ENCODE measurements at places on chromosomes 13 and 19.

DNA sequence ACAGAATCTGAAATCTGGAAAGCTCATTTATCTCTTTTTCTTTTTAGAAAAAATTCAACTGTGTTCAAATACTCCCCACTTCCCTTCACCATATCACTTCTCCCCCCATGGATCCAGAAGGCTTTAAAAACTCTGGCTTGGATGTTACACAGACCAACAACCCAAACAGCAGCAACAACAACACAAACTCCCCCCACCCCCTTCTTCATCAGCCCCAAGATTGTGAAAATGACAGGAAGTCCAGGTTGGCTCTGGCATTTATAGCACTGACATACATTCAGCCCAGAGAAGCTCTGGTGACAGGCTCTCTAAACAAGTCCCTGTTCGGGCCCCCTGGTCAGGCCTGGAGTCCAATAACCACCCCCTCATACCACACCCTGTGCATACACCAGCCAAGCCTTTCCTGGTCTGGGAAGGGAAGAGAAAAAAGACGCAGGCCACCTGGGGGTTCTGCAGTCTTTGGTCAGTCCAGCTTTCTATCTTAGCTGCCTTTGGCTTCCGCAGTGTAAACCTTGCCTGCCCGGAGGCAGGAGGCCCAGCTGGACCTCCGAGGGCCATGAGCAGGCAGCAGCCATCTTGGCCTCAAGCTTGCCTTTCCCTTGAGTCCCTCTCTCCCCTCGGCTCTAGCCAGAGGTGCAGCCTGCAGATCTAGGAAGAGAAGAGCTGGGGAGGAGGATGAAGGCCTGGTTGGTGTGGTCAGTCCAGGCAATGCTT is 6.8 kb downstream of the CDX2 start:
- no peak for DNase-seq

DNA sequence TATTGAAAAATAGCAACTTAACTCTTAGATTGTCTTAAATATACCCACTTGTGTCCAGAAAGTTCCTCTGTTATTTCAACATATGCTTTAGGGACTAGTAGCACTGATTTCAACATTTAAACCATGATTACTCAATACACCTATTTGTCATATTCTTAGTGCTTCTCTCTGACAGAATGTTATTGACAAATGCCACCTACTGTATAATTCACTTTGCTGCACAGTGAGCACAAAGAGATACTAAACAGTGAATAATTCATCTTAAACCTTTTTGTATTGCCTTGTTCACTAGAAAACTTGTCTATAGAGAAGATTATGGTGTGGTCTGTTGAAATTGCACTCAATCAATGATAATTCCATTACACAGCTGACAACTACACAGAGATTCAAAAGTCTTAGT is 692.6 kb downstream of the PCDH17 start:
- no peak for DNase-seq

DNA sequence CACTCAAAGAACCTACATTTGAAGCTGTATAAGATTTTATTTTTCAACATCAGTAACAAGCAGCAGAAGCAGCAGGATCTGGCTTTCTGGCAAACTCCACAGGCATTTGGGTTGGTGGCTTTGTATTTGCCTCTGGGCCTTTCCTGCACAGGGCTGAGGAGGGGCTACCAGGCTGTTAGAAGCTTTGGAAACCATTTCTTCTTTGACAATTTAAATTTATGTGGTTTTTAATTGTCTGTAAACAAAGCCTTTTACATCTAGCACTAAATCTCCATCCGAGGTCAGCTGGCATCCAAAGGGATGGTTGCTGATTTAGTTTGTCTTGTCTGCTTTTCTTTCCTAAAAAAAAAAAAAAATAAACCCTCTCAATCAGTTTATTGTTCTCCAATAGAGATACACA is 127.5 kb upstream of the OBI1 start:
- no peak for DNase-seq

GRCh38 chr13:66803808-66804456 is 426.2 kb downstream of the PCDH9 start:
- DNase-seq, result no peak

GRCh38 chr13:24129914-24130774 is 30.4 kb upstream of the SPATA13 start:
- peak; percentile 89 for DNase-seq

DNA sequence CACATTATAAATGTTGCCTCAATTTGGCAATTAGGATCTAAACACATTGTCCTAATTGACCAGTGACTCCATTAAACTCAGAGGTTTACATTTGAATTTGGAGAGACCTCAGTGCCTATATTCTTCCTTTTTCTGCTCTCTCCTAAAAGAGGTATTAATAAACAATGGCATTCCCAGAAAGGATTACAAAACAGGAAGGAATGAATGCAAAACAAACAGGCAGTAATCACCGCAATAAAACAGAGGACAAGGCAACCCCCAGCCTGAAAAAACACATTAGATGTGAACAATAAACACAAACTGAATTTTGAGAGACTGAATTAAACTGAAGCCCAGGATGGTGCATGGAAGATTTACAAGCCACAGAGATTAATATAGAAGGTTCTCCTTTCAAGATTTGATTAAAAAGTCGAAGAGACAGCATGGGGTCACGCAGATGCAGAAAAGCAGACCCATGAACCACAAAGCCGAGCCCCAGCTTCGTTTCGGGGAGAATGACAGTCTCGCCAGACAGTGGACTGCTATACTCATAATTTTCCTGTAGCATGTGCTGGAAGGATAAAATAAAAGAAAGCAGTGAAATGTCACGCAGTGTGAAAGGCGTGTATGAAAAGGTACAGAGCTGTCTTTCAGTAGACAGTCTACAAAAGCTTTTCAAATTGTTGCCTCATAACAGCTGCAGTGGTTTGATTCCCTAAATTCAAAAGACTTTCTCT is 503.0 kb downstream of the LIG4 start:
- DNase-seq, result peak; percentile 33

DNA sequence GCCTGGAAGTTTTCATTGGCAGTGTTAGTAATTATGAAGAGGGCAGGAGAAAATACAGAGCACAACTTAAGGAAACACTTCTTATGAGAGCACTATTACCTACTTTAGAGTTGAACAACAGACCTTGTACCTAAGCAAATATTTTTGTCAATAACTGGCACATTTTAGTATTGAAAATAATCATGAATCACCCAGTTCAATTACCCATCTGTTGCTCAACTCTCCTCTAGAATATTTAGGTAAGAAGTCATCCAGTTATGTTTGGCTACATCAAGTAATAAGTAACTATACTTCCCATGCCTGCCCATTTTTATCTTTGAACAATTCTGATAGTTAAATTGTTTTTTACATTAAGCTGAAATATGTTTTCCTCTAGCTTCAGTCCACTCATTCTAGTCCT is 893.4 kb downstream of the DIAPH3 start:
- no peak for DNase-seq

DNA sequence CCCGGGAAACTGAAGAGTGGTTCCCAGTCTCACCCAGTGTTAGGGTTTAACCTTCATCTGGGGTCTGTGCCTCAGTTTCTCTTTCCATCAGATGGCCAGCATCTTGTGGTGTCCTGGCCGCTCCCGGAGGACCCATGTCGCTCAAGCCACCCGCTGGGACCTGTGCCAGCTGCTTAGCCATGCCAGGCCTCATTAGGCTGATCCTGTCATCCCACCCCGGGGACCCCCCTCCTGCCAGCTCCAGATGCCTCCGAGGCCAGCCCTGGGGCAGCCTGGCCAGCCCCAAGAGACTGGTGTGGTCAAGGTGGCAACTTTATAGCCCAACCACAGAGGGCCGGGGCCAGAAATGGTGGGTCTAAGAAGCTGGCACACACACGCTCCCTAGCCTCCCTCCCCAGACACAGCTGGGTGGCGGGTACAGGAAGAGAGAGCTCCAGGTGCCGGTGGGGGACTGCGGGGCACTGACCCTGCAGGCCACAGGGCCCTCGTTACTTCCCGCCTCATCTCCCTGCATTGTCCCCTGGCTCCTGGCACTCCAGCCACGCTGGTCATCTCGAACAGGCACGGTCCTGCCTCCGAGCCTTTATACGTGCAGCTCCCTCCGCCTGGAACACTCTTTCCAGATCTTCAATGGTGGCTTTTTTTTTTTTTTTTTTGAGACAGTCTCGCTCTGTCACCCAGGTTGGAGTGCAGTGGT is 3.4 kb downstream of the NRTN start:
- DNase-seq, result no peak

DNA sequence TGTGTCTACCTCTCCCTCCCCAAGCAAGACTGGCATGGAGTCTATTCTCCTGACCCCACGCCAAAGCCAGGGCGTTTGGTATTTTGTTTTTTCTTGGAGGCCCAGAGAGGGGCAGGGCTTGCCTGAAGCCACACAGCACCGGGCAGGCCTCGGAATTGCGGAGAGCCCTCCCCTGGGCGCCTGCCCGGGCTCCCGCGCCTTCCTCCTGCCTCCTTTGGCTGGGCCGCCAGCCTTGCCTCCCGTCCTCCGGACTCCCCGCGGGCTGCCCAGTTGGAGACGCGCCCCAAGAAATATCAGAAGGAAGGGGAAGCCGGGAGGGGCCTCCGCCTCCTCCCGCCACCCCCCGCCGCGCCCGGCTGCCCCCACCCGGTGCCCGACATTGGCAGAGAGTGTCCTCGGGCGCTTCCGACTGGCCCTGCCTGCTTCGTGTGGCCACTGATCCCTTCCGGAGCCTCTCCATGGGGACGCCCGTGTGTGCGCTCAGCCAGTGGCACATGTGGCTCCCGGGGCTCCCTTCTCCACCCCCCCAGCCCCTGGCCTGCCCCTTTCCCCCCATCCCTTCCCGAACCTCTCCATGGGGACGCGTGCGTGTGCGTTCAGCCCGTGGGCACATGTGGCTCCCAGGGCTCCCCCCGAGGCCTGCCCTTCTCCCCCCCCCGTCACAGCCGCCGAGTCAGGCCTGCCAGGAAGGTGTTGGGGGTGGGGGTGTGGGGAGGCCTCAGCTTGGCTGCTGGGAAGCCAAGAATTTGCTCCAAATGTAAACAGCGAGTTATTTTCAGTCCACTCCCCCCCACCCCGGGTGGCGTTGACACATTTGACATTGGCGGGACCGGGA is 37.3 kb downstream of the NFIC start:
- DNase-seq, result peak; percentile 97

DNA sequence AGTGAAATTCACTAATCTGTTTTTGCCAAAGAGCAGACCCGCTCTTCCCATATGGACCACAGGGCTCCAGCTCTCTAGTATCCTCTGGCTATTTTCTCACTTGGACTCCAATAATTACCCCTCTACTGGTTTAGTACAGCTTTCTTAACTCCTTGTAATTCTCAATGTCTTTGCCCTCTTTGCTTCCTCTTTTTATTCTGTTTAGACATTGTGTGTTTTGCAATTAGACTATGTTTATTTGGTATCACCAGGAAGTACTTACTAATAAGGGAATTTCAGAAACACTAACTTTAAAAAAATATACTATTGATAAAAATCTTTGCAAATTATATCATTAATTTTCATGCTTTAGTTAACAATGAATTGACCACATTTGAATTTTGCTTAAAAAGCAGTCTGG is 111.6 kb upstream of the OBI1 start:
- DNase-seq, result no peak

GRCh38 chr19:15240515-15240914 is 8.3 kb upstream of the EPHX3 start:
- DNase-seq, result no peak

DNA sequence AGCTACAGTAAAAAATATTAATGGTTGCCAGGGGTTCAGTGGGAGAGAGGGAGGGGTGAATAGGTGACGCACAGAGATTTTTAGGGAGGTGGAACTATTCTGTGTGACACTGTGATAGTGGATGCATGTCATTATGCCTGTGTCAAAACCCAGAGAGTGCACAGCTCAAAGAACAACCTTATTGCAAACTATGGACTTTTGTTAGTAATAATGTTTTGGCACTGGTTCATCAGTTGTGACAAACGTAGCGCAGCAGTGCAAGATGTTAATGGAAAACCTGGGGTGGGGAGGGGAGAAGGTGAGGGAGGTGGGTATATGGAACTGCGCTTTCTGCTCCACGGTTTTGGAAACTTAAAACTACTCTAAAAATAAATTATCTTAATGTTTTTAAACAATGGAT is 134.6 kb upstream of the RFC3 start:
- DNase-seq, result no peak

DNA sequence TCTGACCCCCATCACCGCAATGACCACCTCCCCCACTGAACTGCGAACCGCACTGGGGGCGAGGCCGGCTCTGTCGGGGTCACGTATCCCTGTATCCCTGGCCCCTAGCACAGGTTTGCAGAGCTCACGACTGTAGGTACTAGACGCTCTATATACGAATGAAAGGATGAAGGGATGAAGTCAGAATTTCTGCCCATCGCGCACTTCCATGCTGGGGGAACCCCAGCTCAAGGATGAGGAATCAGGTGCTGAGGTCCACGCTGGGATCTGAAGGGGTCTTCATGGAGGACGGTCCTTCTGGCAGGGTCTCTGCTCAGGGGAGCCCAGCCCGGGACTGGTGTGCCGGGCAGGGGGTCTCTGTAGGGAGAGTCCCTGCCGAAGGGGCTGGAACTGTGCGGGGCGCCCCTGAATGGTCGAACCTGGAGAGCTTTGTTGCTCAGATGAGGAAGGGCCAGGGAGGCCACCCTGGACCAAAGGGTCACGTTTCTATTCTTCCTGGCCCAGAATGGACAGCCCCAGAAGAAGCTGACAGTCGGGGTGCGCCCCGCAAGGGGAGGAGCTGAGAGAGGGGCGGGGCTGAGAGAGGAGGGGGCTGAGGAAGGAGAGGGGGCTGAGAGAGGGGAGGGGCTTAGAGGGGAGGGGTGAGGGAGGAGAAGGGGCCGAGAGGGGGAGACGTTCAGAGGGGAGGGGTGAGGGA is 37.9 kb upstream of the SEMA6B start:
- DNase-seq, result no peak

GRCh38 chr13:107070792-107071191 is 502.9 kb upstream of the ARGLU1 start:
- no peak for DNase-seq

GRCh38 chr19:23766951-23767350 is 8.3 kb upstream of the ZNF681 start:
- no peak for DNase-seq

GRCh38 chr13:48542581-48543341 is 9.9 kb upstream of the RCBTB2 start:
- DNase-seq, result peak; percentile 19

DNA sequence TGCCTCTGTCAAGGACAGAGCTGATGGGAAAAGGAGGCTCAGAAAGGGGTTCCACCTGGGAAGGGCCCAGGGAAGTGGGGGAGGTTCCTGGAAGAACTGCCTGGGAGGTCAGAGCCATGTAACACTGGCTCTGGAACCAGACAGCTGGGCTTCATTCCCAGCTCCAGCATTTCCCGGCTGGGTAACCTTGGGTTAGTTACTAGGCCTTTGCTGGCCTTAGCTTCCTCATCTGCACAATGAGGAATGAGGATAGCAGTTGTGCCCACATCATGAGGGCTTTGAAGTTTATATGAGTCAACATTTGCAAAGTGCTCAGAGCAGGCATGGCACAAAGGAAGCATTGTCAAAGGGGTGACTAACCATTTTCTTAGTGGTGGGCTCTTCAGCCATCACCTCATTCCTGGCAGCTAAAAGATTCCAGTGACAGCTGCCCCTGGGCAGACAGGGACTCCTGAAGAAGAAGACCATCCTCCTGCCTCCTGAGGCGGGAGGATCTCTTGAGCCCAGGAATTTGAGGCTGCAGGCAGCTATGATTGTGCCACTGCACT is 1.7 kb upstream of the DNAJB1 start:
- DNase-seq, result no peak

- DNase-seq, result peak; percentile 46
Observed at GRCh38 chr19:45117167-45117594, 24.2 kb downstream of the PPP1R37 start.

Measured in fibroblast of villous mesenchyme (primary cell).